ENCODE measurements at places on chromosomes 12 and 14.
A peak's percentile ranks its signal among the peaks of the same experiment; 100 is the strongest.

DNA sequence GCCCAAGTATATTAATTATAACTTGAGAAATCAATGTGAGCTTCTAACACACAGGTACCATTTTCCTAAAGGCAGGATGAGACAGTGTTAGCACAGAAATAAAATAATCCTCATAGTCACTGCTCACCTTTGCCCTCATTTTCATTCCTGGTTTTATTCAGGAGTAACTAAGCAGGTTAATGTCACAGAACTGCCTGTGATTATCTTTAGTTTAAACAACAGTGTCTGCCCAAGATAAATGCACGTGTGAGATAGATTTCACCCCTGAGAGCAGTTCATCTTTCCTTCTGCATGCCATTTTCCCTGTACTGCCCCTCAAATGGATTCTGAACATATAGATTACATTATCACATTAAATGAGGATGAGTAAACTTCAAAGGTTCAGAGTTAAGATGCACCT, 250.7 kb downstream of the RMST start:
- no peak for DNase-seq

DNA sequence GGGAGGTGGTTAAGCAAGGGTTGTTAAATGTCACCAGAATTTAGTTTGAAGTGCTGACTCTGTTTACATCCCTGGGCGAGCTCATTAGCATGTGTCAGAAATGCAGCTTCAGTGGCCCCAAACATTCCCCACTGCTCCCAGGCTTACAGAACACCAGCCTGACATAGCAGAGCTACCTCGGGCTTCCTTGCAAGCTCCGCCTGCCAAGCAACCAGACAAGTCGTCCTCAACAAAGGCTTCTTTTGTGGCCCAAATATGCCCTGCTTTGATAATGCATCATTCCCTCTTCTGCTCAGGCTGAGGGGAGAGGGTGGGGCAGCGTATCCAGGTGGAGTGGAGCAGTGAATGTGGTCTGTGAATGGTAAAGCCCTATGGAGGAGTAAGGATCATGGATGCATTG, 28.0 kb downstream of the ERH start:
- DNase-seq, result no peak

GRCh38 chr12:127145929-127146789, 1120.8 kb upstream of the TMEM132C start:
- peak; percentile 82 for DNase-seq

DNA sequence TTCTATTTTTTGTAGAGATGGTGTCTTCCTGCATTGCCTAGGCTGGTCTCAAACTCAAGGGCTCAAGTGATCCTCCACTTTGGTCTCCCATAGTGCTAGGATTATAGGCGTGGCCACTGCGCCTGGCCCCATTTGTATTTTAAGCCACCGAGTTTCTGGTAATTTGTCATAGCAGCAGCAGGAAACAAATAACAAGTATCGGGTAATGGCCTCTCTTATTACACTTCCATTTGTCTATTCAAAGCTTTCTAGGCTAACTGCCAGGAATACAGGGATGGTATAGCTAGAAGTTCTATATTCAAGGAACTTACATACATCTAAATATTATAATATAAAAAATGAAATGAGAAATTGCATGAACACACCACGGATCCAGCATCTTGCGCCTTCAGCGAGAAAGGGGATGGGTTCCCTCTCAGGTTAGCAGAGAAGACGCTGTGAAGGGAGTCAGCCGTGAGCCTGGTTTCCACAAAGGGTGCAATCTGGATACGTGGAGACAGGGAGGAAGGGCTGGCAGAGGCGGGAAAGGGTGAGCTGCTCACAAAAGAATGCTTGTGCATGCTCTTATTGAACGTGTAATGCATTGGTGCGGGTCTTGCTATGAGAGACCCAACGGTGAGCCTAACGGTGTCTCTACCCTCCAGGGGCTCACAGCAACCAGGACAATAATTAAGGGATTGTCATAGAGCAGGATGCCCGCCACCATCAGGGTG, 9.5 kb downstream of the BDKRB1 start:
- DNase-seq, result no peak

GRCh38 chr12:112001576-112001975, 11.4 kb downstream of the TMEM116 start:
- DNase-seq, result no peak

- DNase-seq, result no peak
These were observed 493.1 kb downstream of the BCAT1 start for GRCh38 chr12:24455811-24456210.

- no peak for DNase-seq
These were observed 768.8 kb upstream of the NOVA1 start for GRCh38 chr14:27366596-27366995.

DNA sequence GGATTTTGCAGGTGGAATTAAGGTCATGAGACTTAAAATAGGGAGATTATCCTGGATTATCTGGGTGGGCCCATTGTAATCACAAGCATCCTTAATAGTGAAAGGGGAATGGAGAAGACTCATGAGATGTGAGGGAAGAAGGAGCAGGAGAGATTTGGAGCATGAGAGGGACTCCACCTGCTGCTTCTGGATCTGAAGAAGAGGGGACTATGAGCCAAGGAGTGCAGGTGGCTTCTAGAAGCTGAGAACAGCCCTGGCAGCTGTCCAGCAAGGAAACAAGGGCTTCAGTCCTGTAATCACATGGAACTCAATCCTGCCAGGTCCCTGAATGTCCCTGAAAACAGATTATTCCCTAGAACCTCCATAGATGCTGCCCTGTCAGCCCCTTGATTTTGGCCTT, 67.8 kb downstream of the PELI2 start:
- DNase-seq, result no peak

- no peak for DNase-seq
These were observed 212.9 kb upstream of the CRY1 start for GRCh38 chr12:107306141-107306659.

DNA sequence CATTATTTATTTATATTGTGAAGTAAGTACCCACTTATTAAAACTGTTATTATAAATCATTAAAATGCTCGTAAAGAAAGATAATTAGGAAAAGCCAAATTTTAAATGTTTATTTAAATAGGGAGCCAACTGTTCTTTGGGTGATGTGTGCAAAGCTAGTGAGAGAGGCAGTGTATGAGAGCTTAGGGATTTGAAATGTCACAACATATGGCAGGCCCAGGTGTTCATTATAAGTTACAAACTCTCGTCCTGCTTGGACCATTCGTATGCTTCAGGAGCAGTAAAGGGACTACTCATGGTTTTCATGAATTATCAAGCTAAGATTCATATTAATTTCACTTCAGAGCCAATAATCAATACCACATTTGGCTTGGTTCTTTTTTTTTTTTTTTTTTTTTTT, 154.5 kb downstream of the TGFB3 start:
- no peak for DNase-seq

DNA sequence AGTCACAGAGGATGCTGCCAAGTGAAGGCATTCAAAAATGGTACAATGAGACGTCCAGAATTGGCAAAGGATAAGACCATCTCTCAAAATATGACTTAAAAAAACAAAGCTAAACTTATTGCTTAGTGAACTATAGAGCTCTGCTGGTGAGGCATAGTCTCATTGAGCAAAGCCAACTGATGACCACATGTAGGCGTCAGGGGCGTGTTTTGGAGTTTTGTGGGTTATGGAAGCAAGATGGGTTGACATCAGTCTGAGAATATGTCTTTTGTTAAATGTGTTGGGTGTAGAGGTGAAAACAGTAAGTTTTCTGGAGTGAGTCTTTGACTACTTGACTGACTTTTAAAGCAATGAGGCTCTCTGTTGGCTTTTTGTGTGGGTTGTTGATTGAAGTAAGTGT, 47.2 kb downstream of the ATL1 start:
- no peak for DNase-seq

GRCh38 chr12:106333756-106334155, 23.8 kb upstream of the POLR3B start:
- no peak for DNase-seq

- peak; percentile 72 for DNase-seq
These were observed 135.7 kb upstream of the SLC16A7 start for GRCh38 chr12:59459966-59460660.

- no peak for DNase-seq
These were observed 1351.8 kb downstream of the FSCB start for GRCh38 chr14:43155258-43155657.

DNA sequence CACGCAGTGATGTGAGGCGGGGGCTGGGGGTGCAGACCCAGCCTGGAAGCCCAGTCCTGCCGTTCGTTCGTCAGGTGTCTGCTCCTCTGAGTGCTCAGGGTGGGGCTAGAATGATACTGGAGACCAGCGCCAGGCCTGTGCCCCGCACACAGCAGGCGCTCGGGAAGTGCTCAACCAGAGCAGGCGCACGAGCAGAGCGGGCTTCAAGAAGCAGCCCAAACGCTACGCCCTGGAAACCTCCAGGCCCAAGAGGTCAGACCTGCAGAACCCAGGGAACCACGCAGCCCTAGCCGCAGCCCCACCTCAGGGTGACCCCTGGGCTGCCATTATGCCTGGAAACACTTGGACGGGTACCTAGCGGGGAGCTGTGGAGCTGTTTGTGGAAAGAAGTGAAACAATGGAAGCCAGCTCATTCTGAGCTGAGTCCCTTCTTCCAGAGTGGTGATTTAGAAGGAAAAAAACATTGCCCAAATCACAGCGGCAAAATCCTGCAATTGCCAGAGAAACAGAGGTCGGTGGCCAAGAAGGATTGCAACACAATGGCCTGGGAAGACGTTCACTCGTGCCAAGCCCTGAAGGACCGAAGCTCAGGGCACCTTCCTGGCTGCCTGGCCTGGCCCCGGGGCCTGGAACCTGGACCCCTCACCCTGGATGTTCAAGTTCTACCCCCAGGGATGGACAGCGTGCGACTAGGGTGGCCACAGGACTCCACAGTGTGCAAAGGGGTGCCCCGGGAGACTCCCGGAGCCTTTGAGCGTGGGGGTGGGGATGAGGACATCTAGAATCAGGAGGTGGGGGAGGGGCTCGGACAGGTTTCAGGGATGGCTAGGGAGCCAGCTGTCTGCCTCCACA, 40.4 kb upstream of the DIO3 start:
- DNase-seq, result no peak

- DNase-seq, result peak; percentile 32
These were observed 27.1 kb upstream of the PCNX4 start for GRCh38 chr14:60064491-60065072.

DNA sequence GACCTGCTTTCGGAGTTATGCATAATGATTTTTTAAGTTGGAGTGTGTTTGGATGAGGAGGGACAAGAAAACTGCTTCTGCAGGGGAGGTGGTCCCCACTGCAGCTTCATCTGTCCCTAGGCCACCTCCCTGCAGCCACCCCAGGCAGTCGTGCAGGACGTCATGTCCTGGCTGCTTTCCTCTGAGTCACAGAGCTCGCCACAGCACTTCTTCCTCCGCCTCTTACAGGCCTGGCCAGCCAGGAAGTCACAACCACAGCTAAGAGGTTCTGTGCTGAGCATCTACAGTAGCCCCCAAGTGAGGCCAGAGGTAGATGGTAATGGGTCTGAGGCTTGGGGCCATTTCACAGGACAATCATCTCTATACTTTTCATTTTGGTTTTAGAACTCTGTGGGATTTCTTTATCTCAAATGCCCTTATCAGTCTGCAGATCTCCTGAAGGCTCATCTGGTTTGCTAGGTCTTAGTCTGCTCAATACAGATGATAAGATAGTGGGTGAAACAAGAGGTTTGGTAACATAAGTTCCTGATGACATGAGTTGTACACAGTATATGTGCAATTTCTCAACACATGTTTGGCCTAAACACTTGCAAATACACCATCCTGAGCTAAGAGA, 106.4 kb downstream of the ARF6 start:
- DNase-seq, result peak; percentile 92

GRCh38 chr12:25058658-25059058, 109.8 kb upstream of the BCAT1 start:
- DNase-seq, result no peak

- no peak for DNase-seq
These were observed 23.2 kb upstream of the PTGDR start for GRCh38 chr14:52244328-52244727.

DNA sequence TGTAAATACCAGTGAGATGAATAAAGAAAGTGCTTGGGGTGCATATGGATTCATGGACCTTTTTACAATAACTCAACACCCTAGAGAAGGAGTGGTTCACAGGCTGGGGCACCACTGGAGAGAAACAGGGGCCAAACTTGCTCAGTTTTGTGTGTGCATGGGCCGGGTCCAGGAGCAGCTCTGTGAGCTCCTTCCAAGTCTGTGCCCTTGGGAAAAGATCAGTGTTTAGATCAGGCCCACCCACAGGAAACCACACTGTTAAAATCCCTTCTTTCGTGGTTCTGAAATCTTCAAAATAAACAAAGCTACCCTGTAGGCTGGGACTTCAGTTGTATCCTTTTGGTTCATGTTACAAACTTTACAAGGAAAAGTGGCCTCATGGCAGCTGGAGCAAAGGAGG, 156.1 kb upstream of the TMEM260 start:
- DNase-seq, result no peak

DNA sequence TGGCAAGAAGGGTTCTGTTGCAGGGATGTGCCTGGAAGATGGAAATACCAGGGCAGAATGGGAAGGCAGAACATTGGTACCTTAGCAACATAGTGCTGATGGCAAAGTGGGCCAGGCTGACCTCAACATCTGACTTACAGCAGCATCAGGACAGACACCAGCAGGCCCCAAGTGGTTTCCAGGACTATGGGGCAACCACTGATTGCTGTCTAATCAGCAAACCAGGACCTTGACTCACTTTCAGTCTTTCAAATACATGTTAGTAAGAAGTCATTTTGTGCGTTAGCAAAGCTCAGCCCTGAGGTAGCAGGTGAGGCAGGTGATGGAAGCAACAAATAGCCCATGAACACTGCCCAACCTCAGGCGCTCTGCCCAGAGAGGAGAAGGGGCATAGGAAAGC, 4.7 kb upstream of the SPTSSA start:
- DNase-seq, result no peak

DNA sequence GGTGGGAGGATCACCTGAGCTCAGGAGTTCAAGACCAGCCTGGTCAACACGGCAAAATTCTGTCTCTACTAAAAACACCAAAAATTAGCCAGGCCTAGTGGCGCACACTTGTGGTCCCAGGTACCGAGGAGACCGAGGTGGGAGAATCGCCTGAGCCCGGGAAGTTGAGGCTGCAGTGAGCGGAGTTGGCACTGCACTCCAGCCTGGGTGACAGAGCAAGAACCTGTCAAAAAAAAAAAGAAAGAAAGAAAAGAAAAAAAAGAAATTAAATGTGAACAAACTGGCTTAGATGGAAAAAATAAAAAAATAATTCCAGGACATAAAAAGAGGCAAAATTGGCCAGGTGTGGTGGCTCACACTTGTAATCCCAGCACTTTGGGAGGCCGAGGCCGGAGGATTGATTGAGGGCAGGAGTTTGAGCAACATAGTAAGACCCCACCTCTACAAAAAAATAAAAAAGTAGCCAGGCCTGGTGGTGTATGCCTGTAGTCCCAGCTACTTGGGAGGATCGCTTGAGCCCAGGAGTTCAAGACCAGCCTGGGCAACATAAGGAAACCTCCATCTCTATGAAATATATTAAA, 3.5 kb downstream of the TMEM119 start:
- no peak for DNase-seq

Data from EL (cell line).